ENCODE measurements at places on chromosomes 12 and 14.

DNA sequence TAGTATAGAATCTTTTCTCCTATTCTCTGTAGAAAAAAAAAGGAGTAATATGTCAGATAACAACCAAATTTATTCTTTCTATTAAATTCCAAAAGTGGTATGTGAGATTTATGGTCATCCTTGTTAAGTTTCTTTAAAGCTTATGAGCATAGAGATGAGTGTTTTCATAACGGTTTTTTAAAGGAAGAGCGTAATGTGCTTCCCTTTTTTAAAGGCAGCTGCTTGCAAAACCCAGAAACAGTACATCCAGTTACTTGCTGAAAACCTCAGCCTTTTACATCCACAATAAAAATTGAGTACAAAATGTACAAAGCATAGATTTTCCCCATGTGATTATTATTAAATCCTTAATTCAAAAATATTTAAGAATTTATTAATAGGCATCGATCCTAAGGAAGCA lies 53.6 kb upstream of the CD163 start:
- DNase-seq = no peak

- peak; percentile 90 for DNase-seq
These were observed 255.8 kb upstream of the CRY1 start for GRCh38 chr12:107349008-107349747.

- DNase-seq = no peak
These were observed 118.5 kb downstream of the ANO6 start for GRCh38 chr12:45334396-45334795.

- no peak for DNase-seq
These were observed 47.8 kb upstream of the CHGA start for GRCh38 chr14:92874962-92875661.

DNA sequence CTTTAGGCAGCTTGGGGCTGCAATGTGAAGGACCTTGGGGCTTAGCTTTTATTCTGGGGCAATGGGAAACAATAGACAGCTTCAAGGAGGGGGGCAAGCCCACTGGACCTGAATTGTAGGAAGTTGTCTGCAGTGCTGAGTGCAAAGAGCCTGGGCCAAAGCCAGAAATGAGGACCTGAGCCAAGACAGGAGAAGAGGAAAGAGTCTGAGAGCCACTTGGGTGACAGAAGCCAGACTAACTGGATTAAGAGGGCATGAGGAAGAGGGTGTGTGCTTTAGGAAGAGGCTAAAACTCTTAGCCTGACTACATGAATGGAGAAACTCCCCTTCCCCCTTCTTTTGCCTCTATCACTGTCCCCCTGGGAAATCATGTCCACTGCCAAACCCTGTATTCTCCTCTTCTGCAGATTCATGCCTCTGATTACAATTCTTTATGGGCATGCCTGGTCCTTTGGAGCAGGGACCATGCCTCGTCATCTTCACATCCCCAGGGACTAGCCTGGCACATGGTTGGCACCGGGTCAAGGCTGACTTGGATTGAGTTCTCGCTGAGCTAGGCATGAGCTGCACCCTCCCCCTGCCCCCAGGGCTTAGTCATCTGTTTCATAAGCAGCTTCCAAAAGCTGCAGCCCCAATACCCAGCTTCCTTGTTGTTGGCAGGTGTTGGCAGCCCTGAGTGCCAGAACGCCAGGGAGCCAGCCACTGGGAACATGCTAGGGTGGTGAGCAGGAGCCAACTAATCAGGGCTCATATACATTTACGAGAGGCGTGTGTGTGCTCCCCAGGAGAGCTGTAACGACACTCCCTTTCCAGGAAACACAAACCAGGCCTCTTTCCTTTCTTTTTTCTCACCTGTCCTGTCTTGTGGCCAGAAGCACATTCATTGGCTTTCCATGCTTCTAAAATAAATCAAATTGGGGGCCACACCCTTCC lies 27.7 kb upstream of the JDP2 start:
- DNase-seq = peak; percentile 57

DNA sequence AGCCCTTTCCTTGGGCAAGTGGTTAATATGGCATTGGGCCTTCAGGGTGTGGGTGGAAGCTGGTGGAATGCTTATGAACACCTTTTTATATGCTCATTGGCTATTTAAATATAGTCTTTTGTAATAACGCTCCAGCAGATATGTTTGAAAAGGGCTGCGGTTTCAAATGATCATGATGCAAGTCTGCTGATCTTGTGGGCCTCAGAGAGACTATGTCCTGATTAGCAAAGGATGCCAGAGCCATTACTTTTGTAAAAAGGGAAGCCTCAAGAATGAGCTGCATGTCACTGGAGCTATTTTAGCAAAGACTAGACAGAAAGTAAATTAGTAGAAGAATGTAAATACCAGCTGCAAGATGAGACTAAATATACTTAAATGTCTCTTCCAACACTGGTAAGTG lies 200.5 kb downstream of the GXYLT1 start:
- DNase-seq = no peak

DNA sequence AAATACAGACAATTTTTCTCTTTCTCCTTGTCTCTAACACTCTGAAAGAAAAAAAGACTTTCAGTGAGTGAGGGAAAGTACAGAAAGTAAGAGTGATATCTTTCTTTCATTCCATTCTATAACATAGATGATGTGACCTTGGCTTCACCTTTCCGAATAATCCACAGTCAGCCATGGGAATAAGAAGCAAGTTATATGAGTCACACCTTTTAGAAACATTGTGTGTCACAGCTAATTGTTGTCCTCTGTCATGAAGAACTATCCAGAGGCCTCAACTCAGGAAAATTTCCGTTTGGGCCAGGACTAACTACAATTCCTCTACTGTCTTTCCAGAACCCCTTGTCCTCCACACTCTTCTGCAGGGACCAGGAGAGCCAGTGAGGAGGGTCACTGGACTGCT lies 209.7 kb upstream of the FAR2 start:
- DNase-seq = no peak

DNA sequence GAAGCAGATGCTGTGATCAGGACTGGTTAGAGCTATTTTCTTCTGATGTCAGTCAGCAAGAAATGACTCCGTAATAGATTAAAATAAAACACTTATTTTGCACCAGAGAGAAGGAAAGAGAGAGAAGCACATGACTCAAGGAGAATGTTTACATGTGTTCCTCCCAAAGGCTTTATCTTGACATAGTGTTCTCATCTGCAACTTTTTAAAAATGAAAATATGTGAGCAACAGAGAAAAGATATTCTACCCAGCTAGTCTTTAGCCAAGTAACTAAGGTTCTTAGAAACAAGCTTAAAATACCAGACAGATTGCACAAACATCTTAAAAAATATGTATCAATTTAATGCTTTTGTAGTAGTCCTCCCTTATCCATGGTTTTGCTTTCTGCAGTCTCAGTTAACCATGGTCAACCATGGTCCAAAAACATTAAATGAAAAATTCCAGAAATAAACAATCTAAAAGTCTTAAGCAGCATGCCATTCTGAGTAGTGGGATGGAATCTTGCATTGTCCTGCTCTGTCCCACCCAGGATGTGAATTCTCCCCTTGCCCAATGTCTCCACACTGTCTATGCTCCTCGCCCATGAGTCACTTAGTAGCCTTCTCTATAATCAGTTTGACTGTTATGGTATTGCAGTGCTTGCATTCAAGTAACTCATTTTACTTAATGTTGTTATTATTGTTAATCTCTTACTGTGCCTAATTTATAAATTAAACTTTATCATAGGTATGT lies 9.9 kb downstream of the SERPINA10 start:
- peak; percentile 38 for DNase-seq

GRCh38 chr12:101186291-101186690 lies 23.7 kb downstream of the SLC5A8 start:
- DNase-seq = no peak

DNA sequence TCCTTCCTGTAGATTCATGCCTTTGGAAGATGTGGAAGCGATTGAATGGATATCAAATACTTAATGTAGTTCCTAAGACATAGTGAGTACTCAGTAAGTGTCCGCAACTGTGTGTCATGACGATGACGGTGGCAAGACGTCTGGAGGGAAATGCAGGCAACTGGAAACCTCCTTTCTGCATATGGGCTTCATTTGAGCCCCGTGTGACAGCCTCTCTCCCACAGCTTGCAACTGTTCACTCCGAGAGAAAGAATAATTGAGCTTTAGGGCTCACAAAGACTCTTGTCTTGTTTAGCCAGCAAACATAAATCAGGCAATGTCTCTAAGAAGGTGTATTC lies 6.9 kb downstream of the CFAP251 start:
- DNase-seq = peak; percentile 64

DNA sequence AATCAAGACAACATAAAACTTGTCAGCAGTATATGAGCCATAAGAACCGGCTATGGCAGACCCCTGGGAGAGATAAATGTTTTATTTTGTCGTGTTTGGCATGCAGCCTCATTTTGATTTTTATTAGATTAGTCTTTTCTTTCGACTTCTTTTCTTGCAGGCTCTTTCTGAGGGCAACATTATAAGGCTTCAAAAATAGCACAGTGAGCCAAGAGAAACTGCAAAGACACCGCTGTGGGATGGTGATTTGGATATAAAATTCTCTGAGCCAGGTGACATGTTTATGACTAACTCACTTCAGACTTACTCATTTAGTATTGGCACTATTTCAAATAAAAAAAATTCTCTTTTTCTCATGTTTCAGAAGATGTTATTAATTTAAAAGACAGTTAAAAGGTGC lies 96.8 kb upstream of the PKP2 start:
- no peak for DNase-seq

DNA sequence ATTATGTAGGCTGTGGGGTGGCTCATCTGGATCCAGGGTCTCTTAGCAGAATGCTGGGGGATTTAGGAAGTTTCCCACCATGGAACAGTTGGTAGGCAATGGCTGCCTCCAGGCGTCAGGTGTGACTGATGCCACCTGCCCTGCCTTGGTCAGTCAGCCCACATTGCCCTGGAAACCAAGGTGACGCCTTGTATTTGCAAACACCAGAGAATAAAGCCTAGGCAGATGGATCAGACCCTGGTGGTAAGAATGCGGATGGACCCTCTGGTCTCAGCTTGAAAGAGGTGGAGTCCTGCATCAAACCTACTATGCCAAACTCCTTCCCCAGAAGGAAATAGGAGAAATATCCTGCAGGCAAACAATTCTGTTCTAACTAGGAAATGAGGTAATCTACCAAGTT lies 38.2 kb downstream of the NCKAP5L start:
- DNase-seq = no peak

DNA sequence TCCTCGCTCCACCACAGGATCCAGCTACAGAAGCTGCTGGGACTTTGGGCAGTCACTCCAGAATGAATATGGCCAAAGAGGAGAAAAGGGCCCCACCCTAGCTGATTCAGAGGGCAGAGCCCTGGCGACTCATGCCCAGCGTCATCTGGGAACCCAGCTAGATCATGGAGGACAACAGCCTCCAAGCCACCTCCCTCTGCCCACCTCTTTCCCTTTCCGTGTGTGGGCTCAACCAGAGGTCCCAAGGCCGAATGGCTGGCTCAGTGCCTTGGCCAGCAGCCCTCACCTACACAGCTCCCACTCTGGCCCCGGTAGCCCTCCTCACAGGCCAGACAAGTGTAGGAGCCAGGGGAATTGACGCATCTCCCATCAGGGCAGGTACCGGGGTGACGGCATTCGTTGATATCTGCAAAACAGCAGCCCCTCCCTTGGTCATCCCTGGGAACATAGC lies 17.4 kb downstream of the ISCA2 start:
- peak; percentile 64 for DNase-seq

GRCh38 chr12:76356071-76356470 lies 7.9 kb upstream of the BBS10 start:
- no peak for DNase-seq

- peak; percentile 98 for DNase-seq
These were observed 14.9 kb upstream of the IRF2BPL start for GRCh38 chr14:77043177-77043983.

- no peak for DNase-seq
These were observed 8.2 kb upstream of the HOXC6 start for GRCh38 chr12:54019924-54020590.

GRCh38 chr14:68124050-68124449 lies 304.5 kb downstream of the RAD51B start:
- no peak for DNase-seq

GRCh38 chr14:22218728-22219127 lies 370.3 kb downstream of the DAD1 start:
- DNase-seq = no peak

DNA sequence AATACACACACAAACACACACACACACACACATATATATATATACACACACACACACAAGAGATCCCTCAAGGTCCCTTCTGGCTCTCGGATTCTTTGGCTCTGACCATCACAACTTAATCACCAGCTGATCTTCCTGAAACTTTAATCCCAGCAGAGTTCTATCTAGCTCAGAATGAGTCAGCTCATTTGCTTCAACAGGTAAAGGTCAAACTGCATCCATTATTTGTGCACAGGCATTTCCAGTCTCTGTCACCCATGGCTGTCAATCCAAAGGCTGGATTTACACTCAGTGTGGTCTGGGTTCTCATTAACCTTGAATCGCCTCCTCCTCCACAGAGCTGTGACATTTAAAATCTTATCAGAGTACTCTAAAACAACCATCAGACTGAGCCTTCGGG lies 113.3 kb upstream of the TMPO start:
- DNase-seq = no peak

GRCh38 chr12:29569132-29569757 lies 71.8 kb upstream of the OVCH1 start:
- no peak for DNase-seq

DNA sequence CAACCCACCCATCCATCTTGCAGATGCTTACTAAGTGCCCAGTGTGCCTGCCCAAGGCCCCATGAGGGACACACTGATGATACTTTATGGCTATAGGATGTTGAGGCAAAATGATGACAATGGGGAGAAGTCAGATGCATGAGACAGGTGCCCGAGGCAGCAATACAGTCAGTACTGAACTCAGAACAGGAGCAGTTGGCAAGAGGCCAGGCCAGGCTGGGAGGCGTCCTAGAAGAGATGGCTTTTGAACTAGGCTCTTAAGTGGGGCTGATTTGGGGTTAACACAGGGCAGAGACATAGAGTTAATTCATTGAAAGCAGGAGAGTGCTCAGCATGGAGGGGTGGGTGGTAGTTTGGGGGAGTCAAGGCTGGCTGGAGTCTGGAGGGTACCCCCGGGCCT lies 15.6 kb downstream of the PLBD2 start:
- DNase-seq = no peak

Data from fibroblast of the aortic adventitia (primary cell).